NK-92 treated with Interleukin-12 subunit alpha and Interleukin-12 subunit beta, amount 100 ng/mL, for 24 hours (cell line): ENCODE measurements at places on chromosomes 2 and 18.

- no peak for DNase-seq
Observed at GRCh38 chr2:121043827-121044222, 241.2 kb downstream of the TFCP2L1 start.

GRCh38 chr2:38037757-38038621 lies 38.0 kb downstream of the CYP1B1 start:
- peak; percentile 51 for DNase-seq

- no peak for DNase-seq
Observed at GRCh38 chr2:154484338-154485099, 214.0 kb upstream of the KCNJ3 start.

GRCh38 chr2:172999641-173000386 lies 75.8 kb upstream of the MAP3K20 start:
- no peak for DNase-seq

DNA sequence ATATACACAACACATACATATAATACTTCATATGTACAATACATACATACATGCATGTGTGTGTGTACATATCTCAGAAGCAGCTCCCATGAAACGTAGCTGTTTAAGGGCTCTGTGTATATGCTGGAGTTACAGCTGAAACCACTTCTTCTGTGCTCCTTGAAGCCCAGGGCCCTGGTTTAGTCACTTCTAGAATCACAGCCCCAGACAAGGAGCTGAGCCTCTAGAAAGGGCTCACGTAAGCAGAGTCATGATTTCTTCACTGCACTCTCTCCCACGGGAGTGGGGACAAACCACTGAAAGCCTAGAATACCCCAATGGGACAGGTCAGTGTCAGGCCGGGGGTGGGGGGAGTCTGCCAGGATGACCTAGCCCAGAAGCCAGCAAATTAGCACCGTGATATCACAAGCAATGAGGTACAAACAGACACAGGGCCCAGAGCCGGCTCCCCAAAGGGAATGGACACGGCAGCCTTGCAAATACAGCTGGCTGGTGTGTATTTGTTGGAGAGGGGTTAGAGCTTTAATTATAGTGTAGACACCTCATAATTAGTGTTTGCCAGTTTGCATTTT lies 90.3 kb downstream of the C1QL2 start:
- no peak for DNase-seq

DNA sequence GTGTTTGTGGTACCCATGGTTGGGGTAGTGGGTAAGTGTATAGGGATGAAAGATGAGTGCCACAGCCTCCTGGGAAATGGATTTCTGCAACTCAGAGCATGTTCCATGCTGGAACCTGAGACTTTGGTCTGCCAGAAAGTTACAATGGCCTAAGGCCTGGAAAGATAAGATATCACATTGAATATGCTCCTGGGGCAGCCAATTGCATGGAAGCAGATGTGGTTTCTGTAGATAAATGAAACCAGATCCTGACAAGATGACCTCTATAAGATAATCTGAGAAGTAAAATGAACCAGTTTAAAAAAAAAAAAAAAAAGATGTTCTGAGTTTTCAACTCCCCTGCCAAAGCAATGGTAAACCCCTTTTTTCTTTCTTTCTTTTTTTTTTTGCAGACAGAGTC lies 91.4 kb upstream of the NCK2 start:
- DNase-seq, result no peak

GRCh38 chr2:68237404-68237803 lies 14.9 kb downstream of the PPP3R1 start:
- no peak for DNase-seq

DNA sequence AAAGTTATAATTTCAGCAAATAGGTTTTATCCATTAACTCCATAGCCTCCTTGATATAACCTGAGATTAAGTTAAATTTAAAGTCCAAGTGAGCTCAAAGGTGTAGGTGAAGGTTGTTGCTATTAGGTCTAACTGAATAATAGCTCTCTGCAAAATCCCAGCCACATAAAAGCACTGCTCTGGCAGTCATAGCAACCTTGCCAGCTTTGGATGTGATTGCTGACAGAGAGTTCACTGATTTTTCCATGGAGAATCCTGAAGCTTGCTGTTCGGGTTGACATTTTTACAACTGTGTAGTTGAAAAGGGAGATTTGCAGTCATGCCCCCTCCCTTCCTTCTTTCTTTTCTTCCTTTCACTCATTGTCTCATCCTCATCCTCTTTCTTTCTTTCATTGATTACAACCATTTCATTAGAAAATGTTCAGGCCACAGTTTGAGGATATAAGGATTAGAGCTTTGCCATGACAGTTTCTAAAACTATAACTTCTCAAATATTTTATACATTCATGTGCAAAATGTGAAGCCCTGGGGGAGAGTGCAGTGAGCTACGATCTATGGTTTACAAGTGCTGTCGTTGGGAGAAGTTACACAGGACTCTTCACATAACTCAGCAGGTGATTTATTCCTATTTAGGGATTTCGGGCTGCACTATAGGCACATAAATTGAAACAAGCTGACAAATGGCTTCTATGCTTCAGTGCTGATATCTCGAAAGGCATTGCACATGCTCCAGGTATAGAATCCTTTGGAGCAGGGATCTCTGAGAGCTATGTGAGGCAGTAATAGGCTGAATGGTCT lies 193.8 kb downstream of the LRRTM4 start:
- DNase-seq, result no peak

DNA sequence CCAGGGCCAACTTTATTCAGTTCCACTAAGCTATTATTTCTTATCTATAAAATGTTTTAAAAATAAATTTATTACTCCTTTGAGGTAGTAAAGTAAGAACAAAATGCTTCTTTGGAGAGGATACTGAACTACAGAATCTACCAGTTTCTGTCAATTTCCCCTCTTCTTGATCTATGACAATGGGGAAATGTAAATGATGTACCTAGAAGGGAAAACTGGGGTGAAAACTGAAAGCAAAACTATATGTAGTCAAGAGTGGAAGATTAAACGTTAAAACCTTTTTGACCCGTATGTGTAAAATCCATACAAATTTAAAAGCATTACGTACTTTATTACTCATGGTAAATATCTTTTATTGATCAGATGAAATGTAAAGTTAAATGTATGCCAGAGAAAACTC lies 1287.8 kb upstream of the TMEFF2 start:
- DNase-seq, result no peak

- no peak for DNase-seq
Observed at GRCh38 chr2:71496156-71496770, 42.9 kb downstream of the DYSF start.

- no peak for DNase-seq
Observed at GRCh38 chr2:211867845-211868451, 670.7 kb downstream of the ERBB4 start.

DNA sequence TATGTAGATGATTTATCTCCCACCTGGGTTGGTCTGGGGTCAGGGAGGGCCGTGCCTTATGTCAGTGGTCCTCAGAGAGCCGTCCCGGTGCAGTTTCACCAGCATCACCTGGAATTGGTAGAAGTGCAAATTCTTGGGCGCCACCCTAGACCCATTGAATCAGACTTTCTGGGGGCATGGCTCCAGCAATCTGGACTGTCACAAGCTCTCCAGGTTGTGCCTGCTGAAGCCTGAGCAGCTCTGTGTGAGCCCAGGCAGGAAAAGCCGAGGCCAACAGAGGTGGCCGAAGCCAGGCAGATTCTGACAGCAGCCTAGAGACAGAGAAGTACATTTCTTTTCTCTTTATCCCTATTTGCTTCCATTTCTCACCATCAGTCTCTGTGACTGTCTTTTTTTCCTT lies 98.4 kb upstream of the SEC11C start:
- DNase-seq, result no peak
